ENCODE measurements at places on chromosomes 6 and 20.

DNA sequence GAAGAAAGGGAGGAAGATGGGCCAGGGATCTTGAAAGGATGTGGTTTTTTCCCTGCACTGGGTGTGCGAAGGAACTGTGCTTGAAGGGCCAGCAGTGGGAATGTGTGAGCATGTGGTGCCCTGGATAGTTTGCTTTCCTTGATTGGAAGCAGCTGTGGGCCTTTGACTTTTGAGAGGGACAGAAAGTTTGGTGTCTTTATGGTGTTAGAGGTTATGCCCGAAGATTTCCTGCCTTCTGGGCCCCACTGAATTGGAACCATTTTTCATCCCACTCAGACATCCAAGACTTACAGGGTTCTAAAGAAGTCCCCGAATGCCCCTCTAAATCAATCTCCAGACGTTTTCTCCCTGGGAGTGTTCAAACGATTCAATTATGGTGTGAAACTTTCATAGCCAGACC lies 23.5 kb upstream of the EDN3 start:
- no peak for DNase-seq

GRCh38 chr6:149154261-149154821 lies 163.2 kb upstream of the TAB2 start:
- no peak for DNase-seq

DNA sequence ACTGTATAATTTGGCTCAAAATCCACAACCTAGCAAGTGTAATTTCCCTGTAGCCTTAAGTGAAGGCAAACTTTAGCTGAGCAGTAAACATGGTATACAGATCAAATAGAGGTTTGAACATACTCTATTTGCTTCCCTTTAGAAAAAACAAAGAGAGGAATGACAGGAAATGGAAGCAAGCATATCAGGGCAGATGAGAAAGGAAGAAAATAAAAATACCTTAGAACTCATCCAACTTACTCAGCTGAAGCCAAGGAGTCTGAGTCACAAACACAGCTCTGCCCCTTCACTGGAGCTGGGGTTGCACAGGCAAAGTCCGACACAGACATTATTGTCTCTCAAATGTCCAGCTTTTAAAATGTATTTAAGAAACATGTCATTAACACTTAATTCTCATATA lies 379.9 kb upstream of the IRAK1BP1 start:
- no peak for DNase-seq

DNA sequence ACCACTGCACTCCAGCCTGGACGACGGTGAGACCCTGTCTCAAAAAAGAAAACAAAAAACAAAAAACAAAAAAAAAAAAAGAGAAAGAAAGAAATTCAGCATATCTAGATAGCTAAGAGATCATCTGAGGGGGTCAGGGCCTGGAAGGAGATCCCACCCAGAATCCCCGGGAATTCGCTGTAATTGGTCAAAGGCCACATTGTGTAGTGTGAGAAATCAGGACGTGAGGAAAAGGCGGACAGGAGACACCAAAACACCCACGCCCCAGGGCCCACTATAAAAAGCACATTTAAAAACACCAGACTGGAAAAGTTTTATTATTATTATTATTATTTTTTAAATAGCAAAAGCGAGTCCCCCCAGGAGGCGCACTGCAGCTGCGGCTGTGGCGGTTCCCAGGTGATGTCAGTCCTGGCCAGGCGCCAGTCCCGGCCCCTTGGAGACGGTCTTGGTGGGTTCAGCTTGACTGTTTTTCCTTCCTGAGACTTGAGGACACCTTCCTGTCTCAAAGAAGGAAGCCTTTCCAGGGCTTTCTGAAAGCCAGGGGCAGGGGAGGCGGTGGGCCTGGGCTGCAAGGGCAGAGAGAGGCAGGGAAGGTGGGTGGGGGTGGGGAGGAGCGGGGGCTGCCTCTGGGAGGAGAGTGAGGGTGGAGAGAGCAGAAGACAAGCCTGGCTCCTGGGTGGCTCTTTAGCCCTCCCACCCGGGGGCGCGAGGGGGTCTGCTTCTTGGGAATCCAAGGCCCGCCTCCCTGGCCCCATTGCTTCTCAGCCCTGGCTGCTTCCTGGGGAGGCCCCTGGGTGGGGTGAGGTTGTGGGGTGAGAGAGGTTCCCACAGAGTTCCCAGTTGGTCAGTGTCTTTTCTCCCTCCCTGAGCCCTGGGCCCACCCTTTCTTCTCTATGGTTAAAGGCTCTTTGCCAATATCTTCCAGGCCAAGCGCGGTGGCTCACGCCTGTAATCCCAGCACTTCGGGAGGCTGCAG lies 14.5 kb downstream of the TCF15 start:
- DNase-seq = no peak

DNA sequence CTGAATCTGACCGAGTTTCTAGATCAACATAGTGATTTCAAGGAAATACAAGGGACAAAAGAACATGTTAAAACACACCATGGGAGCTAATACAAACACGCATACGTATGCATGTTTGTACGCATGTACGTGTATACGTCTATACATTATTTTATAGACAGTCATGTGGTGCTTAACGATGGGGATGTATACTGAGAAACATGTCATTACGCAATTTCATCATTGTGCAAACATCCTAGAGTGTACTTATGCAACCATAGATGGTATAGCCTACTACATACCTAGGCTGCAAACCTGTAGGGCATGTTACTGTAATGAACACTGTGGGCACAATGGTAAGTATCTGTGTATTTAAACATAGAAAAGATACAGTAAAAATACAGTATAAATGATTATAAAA lies 25.0 kb upstream of the NELFCD start:
- no peak for DNase-seq

DNA sequence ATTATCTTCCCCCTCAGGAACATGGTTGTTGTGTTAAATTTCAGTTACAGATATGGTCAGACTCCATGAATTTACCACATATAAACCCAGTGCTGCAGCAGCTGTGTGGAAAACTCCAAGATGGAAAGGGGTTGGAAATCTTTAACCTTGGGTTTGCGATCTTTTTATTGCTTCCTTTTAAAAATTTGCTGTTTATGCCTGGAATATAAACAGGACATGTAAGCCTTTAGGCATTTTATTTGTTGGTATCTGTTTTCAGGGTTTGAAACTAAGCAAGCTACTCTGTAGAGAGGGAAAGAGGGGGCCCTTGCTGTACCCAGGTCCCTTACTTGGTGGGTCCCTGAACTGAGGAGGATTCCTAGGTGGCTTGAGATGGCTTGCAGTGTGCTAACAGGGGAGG lies 778 bp downstream of the PKIG start:
- no peak for DNase-seq

GRCh38 chr6:166739976-166740318 lies 112.9 kb upstream of the RPS6KA2 start:
- no peak for DNase-seq

DNA sequence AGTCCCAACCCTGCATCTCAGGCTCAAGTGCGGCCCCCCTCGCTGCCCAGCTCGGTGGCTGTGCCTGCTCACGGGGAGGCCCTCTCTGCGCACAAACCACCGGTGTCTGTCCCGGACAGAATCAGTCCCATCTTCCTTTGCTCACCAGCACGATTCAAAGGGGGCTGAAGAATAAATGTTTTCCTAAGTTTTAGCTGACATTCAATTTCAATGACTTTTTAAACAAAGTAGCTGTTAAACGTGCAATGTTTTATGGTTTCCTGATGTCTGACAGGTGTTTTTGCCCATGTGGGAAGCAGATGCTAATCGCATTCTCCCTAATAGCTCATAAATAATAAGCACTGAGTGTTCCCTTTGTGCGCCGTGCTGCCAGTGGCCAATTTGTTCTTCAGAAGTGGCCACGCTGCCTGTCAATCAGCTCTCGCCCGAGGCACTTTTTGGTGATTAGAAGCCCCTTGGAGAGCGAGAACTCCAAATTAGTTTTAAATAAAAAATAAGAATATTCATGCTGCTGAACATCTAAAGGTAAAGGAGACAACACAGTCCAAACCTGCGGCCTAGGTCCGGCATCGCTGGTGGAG lies 26.3 kb downstream of the BHLHE23 start:
- no peak for DNase-seq
